Right atrium auricular region (tissue), 2 donors: ENCODE measurements at places on chromosomes 3 and 15. TPM values are rescaled to one million over a fixed set of nuclear protein-coding genes. Genes with fewer than 3 reads are reported as not detected.

Gene EPHA6
- total RNA-seq = 0.22 TPM

Gene FHIT
- total RNA-seq = 11.0 TPM

DNA sequence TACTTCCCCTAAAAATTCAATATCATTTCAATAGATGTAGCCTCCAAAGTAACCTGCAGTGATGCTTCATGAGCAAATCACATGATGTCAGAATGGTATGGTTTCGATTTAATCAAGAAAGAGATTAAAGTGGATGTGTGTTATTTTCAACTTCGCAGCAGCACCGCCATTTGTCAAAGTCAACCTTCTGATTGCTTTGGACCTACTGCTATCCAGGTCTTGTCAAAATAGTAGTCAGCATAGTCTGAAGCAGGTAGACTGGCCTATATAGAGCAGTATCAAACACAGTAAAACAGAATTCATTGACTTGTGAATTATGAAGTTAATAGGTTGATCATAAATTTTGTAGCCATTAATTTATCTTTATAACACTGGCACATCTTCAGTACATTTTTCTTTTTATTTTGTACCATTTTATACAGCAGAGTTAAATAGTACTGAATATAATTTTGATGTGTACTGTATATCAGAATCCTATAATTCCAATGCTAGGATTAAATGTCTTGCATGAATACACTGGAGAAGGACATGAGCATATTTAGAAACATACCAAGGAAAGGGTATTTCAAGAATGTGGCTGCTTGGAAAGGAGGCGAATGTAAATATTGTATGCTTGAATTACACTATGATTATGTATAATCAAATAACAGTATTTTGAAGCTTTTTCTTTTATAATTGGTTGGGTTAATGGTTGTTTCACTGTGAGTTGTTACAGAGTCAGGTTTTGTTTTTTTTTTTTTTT lies 79.6 kb downstream of the CDIN1 start:
- H3K4me1 ChIP-seq = no peaks in the 10 kb centered on the region
- DNase-seq = no peak
- H3K27me3 ChIP-seq = no peaks in the 10 kb centered on the region
- H3K27ac ChIP-seq = no peak overlapping the region

DNA sequence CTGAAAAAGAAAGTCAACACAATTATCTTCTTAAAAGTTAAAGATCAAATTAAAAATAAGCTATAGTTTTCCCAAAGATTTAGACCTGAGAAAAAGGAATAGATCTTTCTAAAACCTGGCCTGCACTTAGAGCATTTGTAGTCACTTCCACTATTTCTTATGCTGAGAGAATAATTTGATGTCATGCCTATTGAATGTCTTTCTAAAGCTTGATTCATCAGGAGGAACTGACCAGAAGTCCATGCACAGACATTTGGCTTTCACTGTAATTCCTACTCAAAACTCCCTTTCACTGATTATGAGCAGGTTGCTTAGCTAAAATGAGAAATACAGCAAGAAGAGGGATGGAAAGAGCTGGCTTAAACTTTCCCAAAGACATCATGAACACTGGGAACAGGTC lies 4.3 kb downstream of the GREM1 start:
- DNase-seq = no peak
- H3K27ac ChIP-seq = no peak overlapping the region
- H3K27me3 ChIP-seq = peaks cover 19% of the 10 kb centered on the region
- H3K4me1 ChIP-seq = peaks cover 23% of the 10 kb centered on the region

- DNase-seq = no peak
- no peak overlapping the region for H3K27ac ChIP-seq
- H3K4me1 ChIP-seq = no peaks in the 10 kb centered on the region
- H3K27me3 ChIP-seq = no peaks in the 10 kb centered on the region
Observed at GRCh38 chr15:51274956-51275355, 63.4 kb downstream of the CYP19A1 start.

DNA sequence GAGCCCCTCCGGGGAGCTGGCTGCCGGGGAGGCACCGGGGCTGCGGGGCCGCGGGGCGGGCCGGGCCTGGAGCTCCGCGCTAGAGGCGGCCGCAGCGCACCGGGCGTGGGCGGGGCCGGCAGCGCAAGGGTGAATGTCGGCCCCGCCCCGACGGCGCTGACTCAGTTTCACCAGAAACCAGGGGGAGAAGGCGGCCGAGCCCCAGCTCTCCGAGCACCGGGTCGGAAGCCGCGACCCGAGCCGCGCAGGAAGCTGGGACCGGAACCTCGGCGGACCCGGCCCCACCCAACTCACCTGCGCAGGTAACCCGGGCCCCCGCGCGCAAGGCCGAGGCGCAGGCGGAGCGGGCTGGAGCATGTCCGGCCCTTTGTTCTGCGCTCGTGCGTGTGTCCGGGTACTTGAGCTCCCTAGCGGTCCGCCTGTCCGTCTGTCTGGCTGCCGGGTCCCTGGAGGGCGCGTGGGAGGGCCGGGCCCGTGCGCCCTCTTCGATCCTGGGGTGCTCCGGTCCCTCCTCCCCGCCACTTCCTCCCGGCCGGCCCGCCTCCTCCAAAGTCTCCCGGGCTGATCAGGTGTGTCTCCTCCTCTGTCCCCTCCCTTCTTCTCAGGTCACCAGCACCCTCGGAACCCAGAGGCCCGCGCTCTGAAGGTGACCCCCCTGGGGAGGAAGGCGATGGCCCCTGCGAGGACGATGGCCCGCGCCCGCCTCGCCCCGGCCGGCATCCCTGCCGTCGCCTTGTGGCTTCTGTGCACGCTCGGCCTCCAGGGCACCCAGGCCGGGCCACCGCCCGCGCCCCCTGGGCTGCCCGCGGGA lies at the start of gene SPINT1:
Gene SPINT1 (plus strand): TSS at position 164 of the 811 bp plus-strand sequence. CDS start 507 bp downstream, at position 671.
- DNase-seq = no peak
- peak within 1 kb of the TSS; percentile 48 for H3K4me3 ChIP-seq
- H3K36me3 ChIP-seq = no peaks in the 10 kb centered on the region
- H3K27me3 ChIP-seq = no peaks in the 10 kb centered on the region
- H3K27ac ChIP-seq = no peak within 1 kb of the TSS

DNA sequence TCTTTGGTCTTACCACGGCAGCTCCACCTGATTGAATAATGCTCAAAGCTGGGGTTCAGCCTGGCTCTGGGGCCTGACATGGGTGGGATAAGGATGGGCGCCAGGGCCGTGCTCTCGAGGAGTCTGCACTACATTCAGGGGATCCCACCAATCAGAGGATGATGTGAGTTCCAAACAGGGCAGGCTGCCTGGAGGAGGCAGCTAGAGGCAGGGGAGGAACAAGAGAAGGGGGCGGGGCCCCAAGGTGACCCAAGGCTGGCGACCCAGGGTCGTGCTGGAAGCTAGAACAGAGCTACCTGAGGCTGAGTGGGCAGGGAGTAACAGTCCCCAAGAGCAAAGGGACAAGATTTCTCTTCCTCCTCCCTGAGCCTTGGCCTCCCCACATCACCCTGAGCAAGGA lies 56.1 kb downstream of the PCSK6 start:
- H3K4me1 ChIP-seq = no peaks in the 10 kb centered on the region
- DNase-seq = peak; percentile 46
- no peak overlapping the region for H3K4me3 ChIP-seq

DNA sequence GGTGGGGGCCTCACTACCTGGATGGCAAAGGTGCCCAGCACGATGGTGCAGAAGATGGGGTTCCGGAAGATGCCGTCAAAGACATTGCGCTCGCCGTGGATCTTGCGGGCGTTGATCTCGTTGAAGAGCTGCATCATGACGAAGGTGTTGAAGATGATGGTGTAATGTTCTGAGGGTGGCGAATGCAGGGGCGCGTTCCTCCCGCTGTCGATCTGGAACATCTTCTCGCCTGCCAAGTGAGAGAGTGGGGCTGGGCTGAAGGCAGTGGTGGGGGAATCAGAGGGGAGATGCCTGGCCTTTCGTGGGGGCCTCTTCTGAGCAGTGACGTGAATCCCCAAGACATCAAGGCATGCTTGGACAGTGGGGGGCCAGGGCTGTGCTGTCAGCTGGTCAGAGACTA lies 19.6 kb upstream of the SEC13 start:
- H3K27ac ChIP-seq = no peak overlapping the region
- H3K4me1 ChIP-seq = no peaks in the 10 kb centered on the region
- no peak for DNase-seq
- H3K4me3 ChIP-seq = no peak overlapping the region

- H3K27me3 ChIP-seq = no peaks in the 10 kb centered on the region
- H3K27ac ChIP-seq = no peak overlapping the region
- no peak for DNase-seq
Observed at GRCh38 chr15:101156509-101157159, 95.2 kb downstream of the CHSY1 start.

DNA sequence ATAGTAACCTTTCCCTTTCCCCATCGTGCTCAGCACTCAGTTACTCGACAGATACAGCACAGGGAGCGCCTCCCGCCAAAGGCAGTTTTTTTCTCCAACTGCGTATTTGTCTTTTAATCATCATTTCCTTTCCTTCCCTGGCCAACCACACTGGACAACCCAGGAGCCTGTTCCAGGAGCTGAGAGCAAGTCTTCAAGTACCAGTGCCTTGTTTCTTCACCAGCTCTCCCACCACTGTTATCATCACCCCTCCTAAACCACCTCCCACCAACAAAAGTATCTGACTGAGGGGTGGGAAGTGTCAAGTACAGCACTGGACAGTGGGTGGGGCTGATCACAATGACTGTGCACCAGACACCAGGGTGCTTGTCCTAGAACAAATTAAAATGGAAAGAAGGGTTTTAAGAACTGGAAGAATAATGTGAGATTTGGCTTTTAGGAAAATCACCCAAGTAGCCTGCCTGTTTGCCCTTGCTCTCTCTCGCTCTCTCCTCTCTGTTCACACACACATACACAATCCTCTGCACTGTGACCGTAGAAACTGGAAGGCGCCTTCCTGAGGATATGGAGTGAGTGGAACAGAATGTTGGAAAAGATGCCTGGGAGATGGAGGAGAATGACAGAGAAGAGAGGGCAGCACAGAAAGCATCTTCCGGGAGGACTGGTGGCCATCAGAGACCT lies 126.3 kb downstream of the TNIK start:
- no peaks in the 10 kb centered on the region for H3K36me3 ChIP-seq
- H3K27ac ChIP-seq = peak overlapping the region; percentile 74
- H3K4me1 ChIP-seq = no peaks in the 10 kb centered on the region
- H3K4me3 ChIP-seq = no peak overlapping the region

- no peaks in the 10 kb centered on the region for H3K4me1 ChIP-seq
- no peaks in the 10 kb centered on the region for H3K36me3 ChIP-seq
- no peaks in the 10 kb centered on the region for H3K27me3 ChIP-seq
- DNase-seq = peak; percentile 61
- H3K27ac ChIP-seq = no peak overlapping the region
Observed at GRCh38 chr3:35908366-35909232, 269.3 kb downstream of the ARPP21 start.

- H3K27me3 ChIP-seq = no peaks in the 10 kb centered on the region
- H3K4me1 ChIP-seq = peaks cover 74% of the 10 kb centered on the region
- H3K27ac ChIP-seq = peak overlapping the region; percentile 86
- H3K36me3 ChIP-seq = peaks cover 12% of the 10 kb centered on the region
- no peak for DNase-seq
- H3K4me3 ChIP-seq = no peak overlapping the region
Observed at GRCh38 chr15:85704066-85704465, 90.7 kb downstream of the KLHL25 start.

- no peaks in the 10 kb centered on the region for H3K36me3 ChIP-seq
- no peaks in the 10 kb centered on the region for H3K4me1 ChIP-seq
- no peak for DNase-seq
- H3K4me3 ChIP-seq = peak overlapping the region; percentile 69
- no peaks in the 10 kb centered on the region for H3K27me3 ChIP-seq
Observed at GRCh38 chr15:78944202-78944625, 632 bp downstream of the CTSH start.
